ENCODE measurements at places on chromosomes 6 and 20.
A peak's percentile ranks its signal among the peaks of the same experiment; 100 is the strongest.

GRCh38 chr6:2596222-2596621 is 154.5 kb downstream of the MYLK4 start:
- no peak for DNase-seq

DNA sequence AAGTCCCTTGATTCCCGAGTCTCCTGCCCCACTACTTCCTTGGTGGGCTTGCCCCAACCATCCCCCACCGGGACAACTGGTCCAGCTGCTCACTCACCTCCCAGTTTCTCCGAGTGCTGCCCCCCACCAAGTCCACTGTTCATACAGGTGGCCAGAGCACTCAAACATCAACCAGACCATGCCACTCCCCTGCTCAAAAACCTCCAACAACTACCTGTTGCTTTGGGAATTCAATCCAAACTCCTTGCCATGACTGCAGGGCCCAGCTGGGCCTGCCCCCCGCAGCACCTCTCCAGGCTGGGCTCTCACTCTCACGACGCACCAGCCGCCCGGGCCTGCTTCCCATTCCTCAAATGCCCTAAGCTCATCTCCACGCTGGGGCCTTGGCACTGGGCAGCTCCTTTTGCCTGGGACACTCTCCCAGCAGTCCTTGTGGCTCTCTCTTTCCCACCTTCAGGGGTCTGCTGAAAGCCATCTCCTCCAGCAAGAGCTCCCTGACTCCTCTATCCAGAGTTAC is 97.5 kb downstream of the NFATC2 start:
- DNase-seq: no peak

- no peak for DNase-seq
Measured at GRCh38 chr20:44054849-44055248, 132.1 kb downstream of the JPH2 start.

- DNase-seq: no peak
Measured at GRCh38 chr6:2715737-2716136, 35.0 kb downstream of the MYLK4 start.

GRCh38 chr6:150987371-150987828 is 121.9 kb downstream of the MTHFD1L start:
- DNase-seq: peak; percentile 13

- DNase-seq: no peak
Measured at GRCh38 chr20:44208770-44209169, 1.8 kb downstream of the OSER1 start.

DNA sequence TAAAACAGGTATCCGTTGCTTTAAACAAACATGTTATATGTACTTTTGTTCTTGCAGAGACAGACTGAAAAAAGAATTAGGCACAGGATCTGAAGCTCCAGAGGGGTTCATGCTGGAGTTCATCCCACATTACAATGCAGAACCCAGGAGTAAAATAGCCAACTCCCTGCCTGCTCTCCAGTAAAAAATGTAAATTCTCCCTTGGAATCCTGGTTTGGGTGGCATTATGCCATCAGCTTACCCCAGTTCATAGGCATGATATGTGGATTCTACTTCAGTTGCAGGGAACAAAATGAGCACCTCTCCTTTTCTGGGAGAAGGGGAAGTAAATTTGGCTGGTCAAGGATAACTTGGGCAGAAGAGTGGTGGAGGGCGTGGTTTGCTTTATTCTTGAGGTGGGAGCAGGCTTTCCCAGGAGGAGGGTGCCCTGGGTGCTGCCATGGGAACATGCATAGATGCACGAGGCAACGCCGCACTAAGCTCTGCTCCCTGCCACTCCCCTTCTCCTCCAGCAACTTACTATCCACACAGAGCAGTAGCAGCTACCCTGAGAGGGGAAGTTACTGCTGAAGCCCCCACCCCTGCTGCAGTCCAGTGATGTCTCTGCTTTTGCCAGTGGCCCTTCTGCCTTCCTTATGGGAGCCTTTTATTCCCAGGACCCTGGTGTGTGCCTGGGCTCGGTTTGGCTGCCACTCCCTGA is 71.6 kb upstream of the GLP1R start:
- DNase-seq: no peak

GRCh38 chr6:117512987-117513573 is 30.6 kb downstream of the DCBLD1 start:
- no peak for DNase-seq

Data from stimulated activated CD4-positive, alpha-beta T cell treated with anti-CD3 and anti-CD28 coated beads, Interleukin-15, amount 100 ng/mL, for 48 hours (primary cell).